ENCODE measurements at places on chromosomes 12 and 14.

GRCh38 chr14:29743531-29743930, 184.1 kb downstream of the PRKD1 start:
- DNase-seq = no peak

DNA sequence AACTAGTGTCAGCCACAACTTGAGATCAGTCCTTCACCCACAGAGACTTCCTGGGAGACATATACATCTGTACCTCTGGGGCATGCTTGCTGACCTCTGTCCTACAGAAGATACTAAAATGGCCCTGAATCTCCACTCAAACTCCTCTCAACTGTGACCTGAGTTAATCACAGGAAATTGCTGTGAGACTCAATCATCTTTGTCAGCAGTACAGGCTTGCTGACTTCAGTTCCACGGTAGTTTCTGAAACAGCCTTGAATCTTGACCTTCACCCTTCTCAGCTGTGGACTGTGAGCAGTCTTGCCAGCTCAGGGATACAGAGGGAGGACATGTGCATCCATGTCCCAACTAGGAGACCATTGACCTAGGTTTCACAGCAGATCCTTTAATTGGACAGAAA, 1.4 kb upstream of the KLRC1 start:
- no peak for DNase-seq

GRCh38 chr12:9606247-9606646, 1.5 kb downstream of the KLRB1 start:
- no peak for DNase-seq

DNA sequence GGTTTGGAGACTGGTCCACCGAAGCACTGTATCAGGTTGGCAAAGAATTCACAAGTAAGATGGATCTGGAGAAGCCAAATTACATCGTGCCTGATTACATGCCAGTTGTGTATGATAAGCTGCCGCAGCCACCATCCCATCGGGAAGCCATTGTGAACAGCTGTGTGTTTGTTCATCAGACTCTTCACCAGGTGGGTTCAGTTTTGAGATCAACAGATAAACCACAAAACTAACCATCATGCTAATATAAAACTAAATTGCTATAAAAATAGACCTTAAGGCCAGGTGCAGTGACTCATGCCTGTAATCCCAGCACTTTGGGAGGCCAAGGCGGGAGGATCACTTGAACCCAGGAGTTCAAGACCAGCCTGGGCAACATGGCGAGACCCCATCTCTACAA, 58.9 kb downstream of the HSP90AA1 start:
- no peak for DNase-seq

GRCh38 chr12:95541436-95541835, 9.8 kb downstream of the USP44 start:
- no peak for DNase-seq

GRCh38 chr14:70527501-70528105, 7.2 kb downstream of the ADAM20 start:
- DNase-seq = no peak

DNA sequence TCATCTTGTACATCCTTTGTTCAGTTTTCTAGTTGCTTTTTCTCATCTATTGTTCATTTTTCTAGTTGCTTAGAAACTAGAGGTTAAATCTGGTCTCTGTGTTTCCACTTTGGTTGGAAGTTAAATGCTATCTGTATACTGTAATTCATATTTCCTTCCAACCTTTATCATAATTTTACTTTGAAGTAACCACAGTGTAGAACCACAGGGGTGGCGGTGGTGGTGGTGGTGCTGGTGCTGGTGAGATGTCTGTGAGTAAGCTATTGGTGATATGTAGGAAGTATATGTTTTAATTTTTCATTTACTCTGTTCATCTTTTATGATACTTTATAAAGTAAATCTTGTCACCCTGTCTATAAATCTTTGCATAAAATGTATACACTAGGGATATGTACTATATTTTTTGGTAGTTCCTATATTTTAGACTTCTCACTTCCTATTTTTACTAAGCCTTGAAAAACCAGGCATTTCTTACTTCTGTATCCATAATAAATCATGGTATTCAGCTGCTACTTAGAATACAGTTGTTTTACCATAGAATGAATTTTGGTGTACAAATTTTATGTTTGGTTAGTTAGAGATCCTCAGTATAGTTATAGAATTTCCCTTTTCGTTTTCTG, 31.9 kb downstream of the CCDC91 start:
- DNase-seq = no peak

- DNase-seq = no peak
Observed at GRCh38 chr14:50085570-50086320, 30.6 kb downstream of the VCPKMT start.

- DNase-seq = no peak
Observed at GRCh38 chr12:77720258-77720657, 110.4 kb upstream of the NAV3 start.

GRCh38 chr12:24476310-24476709, 472.6 kb downstream of the BCAT1 start:
- no peak for DNase-seq

DNA sequence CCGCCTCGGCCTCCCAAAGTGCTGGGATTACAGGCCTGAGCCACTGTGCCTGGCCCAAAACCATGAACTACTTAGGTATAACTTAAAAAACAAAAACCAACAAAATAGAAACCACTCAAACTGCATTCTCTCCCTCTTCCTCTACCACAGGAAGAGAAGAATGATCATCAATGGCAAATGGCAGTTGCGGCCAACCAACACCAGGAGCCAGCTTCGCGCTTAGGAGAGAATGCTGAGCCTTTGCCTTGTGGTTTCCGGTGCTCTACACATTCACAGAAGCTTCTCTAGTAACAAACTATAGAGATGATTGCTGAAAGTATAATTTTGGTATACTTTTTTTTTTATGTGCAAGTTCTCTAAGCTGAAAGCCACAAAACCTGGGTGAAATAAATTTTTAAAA, 17.1 kb downstream of the CATSPERB start:
- no peak for DNase-seq

DNA sequence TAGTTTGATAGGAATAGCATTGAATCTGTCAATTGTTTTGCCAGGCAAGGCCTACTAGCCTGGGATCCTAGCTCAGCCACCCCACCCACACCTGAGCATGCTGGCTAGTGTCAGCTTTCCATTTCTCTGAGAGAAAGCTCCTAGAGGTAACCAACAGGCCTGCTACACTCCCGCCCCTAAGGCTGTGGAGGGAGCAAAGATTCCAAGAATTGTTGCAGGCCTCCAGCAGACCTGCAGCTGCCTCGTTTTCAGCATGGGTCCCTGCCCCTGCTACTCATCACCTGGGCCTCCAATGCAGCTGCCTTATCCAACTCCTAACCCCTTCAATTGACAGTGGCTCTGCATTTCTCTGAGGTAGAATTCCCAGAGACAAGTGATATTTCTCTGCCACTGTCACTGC, 852.4 kb upstream of the MDGA2 start:
- no peak for DNase-seq

- DNase-seq = no peak
Observed at GRCh38 chr14:72714871-72715214, 179.1 kb downstream of the DPF3 start.

- no peak for DNase-seq
Observed at GRCh38 chr14:52900731-52901130, 50.1 kb downstream of the FERMT2 start.

- no peak for DNase-seq
Observed at GRCh38 chr12:11814374-11814773, 164.9 kb downstream of the ETV6 start.

DNA sequence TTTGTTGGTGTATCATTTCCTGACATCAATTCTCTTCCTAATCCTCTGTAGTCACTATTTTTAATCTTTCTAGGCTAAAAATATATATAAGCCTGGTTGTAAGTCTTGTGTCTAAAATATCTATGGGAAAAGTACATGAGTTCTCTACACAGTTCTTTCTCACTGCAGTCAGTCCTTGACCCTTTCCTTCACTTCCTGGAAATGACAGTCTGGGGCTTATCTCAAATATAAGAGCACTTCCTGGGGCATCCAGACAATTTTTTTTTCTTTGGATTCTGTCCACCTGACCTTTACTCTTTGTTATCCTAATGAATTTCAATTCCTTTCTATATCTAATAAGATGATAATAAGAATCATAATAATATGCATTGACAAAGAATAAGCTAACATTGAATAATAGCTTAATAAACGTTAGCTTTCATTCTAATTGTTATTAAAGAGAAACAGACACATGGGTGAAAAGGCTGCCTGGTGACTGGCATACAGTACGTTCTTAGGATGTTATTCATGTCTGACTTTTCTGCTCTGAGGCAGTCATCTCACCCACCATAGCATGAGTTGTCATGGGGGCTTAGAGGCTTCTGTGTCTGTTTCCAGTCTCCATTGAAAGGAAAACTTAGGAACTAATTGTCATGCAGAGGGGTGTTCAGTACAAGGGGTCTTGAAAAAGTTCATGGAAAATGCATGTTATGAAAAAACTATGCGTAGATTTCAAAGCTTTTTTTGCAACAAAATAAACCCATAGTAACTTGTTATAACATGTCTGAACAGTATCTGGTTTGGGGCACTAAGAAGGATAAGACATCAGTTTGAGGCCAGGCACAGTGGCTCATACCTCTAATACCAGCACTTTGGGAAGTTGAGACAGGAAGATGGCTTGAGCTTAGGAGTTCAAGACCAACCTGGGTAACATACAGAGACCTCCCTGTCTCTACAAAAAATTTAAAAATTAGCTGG, 66.2 kb upstream of the DNM1L start:
- DNase-seq = no peak

GRCh38 chr12:117052386-117053049, 46.7 kb downstream of the TESC start:
- peak; percentile 88 for DNase-seq

- no peak for DNase-seq
Observed at GRCh38 chr12:30461026-30461615, 234.5 kb downstream of the IPO8 start.

GRCh38 chr14:100359881-100360280, 36.7 kb downstream of the SLC25A47 start:
- no peak for DNase-seq

DNA sequence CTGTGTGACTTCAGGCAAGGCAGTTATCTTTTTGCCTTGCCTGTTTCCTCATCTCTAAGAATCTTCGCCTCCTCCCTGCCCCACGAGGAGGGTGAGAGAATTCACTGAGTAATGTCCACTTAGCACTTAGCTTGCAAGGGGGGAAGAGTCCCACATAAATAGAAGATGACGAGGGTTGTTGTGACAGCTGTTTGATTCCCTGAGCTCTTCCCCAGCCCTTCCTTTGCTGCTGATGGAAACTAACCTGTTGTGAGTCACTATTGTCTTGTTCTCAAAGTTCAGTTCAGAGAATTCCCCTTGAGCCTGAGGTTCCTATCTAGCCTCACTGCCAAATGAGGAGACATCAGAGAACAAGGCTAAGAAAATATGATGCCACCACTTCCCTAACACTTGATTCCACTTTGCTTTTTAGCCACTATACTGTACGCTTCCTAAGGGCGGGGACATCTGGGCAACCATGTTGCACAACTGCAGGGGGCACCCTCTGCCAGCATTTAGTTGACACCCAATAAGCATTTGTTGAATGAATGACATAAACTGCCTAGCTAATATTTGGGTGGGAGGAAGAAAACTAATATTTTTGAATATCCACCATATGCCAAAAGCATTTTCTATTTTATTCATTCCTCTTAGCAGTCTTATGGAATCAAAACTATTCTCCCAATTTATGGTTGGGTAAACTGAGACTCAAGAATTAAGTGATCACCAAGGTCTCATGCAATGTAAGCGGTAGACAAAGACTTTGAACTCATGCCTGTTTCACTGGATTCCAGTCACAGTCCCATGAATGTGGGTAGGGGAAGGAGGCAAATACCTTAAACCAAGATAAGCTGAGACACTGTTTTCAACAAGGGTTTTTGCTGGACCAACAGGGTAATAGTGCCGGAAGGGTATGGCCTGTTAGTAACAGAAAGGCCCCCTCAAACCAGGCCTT, 77.6 kb downstream of the ZFP36L1 start:
- DNase-seq = no peak

Measured in NCI-H526 (cell line).